Stimulated activated CD8-positive, alpha-beta memory T cell treated with anti-CD3 and anti-CD28 coated beads, Interleukin-7, amount 100 ng/mL, for 1 hour (primary cell): ENCODE measurements at places on chromosomes 1 and 21.

GRCh38 chr1:246434335-246434734, 72.7 kb downstream of the SMYD3 start:
- no peak for DNase-seq

DNA sequence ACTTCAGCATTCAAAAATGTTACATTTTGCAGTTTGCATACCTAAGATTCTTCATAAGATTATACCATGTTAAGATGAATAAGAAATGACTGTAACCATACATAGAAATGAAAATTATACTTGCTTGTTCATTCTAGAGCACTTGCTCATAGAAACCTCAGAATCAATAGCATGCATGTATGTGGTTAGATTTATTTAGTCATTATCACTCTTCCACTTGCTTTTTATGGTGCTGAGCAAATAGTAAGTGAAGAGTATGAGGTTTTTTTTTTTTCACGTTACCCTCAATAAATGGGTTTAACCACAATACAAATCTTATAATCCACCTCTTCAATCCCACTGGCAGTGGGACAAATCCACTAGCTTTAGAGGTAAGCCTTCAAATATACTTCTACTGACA, 84.7 kb downstream of the LRRC53 start:
- no peak for DNase-seq

DNA sequence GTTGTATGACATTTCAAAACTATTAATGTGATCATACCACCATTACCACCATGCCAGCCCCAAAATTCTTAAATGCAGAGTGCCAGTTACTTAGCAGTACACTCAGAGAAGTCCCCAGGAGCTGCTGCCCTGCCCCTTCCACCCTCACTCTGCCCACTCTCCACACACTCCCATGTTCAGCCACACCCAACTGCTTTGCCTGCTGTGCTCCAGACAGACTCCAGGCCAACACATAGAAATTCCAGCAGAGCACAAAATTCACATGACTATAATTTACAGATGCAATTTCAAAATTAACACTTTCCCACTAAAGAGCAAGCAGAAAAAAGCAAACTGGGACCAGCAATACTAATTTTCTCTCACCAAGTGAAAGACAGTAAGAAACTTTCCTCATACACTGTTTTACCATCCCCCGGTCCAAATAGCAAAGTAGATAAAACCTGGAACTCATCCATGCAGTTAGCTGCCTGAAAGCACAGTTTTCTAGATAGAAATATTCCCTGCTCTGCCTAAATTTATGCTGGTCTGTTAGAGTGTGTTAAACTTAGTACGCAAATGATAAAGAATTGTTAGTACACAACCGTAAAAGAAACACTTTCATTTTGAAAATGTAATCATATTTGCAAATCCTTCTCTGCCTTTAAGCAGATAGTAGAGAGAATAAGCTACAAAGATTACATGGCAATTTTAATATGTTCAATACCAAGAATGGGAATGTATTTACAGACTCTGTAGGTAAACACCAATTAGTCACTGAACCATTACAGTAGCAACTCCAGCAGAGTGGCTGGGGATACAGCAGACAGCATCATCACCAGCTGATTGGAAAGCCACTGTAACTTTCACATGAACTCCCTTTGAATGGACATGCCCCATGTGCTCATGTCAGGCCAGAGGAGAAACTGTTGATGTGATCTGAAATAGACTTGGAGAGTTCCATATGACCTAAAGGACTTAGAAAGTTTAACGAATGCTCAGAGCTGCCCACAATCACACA, 176.5 kb downstream of the VAV3 start:
- DNase-seq: no peak

DNA sequence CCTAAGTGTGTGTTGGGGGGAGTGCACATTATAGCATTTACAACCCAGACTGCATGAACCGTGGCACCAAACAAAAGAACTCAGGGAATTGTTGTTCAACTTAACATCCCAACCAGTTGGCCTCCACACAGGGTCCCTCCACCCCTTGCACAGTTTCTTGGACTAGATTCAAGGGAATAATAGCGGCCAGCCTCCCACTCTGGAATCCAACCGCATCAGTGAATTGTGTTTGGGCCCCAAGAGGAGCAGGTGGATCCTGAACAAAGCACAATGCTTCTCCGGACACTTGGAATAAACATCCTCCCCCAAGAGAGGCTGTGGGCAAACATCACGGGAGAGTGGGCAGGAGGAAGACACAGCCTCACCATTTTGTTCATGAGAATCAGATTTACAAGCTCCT, 18.2 kb downstream of the CD34 start:
- DNase-seq: no peak

DNA sequence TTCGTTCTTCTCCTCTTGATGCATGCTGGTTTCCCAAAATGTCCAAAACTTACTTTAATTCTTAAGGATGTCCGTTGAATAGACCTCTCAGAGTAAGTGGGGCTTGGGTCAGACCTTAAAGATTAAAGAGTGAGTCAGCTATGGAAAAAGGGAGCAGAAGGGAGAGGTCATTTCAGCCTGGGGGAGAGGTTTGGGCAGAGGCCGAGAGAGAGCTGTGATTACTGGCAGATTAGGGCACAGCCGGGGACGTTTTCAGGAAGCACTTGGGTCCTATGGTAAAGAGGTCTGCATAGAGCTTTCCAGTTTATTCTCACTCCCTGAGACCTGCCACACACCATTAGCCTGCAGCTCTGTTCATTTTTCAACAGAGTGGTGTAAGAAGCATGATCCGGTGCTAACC, 14.0 kb upstream of the ST3GAL3 start:
- DNase-seq: no peak

GRCh38 chr1:245459621-245460020, 304.8 kb downstream of the KIF26B start:
- no peak for DNase-seq

DNA sequence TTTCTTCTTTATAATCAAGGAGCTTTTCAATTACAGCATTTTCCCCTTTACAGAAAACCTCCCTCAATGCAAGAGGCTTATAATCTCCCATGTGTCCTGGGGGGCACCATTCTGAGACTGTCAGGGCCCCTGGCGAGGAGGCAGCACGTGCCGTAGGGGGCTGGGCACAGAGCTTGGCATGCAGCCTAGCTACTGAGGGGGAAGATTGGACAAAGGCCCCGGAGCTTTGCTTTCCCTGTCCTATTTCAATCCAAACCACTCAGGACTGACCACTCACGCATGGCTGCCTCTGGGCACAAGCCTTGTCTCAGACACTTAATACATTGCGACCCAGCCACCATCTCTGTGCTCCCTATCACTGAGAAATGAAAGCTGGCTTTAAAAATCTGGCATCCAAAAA, 2.8 kb upstream of the RAP1GAP start:
- DNase-seq: no peak

- peak; percentile 29 for DNase-seq
Measured at GRCh38 chr1:101235696-101236515, 913 bp upstream of the S1PR1 start.

GRCh38 chr1:55015123-55015522, 16.4 kb downstream of the BSND start:
- DNase-seq: no peak

DNA sequence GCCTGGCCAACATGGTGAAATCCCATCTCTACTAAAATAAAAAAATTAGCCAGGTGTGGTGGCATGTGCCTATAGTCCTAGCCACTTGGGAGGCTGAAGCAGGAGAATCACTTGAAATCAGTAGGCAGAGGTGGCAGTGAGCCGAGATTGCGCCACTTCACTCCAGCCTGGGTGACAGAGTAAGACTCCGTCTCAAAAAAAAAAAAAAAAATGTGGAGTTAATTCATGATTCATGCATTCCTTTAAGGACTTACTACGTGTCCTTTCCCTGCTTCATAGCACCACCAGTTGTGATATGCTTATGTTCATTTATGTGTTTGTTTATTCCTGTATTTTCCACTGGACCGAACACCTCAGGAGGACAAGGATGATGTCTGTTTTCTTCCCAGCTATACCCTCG, 12.7 kb upstream of the PRELP start:
- DNase-seq: no peak

DNA sequence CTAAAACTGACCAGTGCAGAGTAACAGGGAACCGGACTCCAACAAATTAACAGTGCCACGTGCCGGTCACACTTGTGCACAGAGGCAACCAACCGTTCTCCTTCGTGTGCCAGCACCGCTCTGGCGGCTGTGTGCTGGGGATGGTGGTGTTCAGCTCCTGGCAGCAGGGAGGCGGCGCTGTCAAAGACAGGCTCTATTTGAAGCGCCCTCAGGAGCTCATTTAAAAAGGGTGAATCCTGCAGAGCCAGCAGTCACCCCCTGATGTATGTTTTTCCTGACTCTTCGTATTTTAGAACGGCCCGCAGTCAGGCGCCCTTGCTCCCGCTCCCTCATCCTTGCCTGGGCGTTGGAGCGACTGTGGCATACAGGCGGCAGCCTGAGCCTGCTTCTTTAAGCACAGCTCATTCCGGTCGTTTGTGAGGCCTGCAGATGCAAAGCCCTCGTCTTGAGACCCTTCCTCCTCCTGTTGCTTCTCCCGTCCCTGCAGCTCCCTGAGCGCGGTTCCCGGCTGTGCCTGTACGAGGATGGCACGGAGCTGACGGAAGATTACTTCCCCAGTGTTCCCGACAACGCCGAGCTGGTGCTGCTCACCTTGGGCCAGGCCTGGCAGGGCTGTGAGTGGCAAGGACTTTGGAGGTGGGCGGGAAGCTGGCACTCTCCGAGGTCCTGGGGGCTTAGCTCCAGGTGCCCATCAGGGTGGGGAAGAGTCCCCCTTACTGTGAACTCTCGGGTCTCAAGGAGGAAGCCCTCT, 1.1 kb downstream of the DFFB start:
- DNase-seq: no peak

DNA sequence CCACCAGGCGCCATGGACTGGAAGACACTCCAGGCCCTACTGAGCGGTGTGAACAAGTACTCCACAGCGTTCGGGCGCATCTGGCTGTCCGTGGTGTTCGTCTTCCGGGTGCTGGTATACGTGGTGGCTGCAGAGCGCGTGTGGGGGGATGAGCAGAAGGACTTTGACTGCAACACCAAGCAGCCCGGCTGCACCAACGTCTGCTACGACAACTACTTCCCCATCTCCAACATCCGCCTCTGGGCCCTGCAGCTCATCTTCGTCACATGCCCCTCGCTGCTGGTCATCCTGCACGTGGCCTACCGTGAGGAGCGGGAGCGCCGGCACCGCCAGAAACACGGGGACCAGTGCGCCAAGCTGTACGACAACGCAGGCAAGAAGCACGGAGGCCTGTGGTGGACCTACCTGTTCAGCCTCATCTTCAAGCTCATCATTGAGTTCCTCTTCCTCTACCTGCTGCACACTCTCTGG, 3.8 kb downstream of the GJB3 start:
- DNase-seq: no peak

GRCh38 chr1:173496757-173497320, 19.7 kb downstream of the PRDX6 start:
- DNase-seq: no peak

- no peak for DNase-seq
Measured at GRCh38 chr1:66925944-66926343, 1.2 kb downstream of the MIER1 start.

DNA sequence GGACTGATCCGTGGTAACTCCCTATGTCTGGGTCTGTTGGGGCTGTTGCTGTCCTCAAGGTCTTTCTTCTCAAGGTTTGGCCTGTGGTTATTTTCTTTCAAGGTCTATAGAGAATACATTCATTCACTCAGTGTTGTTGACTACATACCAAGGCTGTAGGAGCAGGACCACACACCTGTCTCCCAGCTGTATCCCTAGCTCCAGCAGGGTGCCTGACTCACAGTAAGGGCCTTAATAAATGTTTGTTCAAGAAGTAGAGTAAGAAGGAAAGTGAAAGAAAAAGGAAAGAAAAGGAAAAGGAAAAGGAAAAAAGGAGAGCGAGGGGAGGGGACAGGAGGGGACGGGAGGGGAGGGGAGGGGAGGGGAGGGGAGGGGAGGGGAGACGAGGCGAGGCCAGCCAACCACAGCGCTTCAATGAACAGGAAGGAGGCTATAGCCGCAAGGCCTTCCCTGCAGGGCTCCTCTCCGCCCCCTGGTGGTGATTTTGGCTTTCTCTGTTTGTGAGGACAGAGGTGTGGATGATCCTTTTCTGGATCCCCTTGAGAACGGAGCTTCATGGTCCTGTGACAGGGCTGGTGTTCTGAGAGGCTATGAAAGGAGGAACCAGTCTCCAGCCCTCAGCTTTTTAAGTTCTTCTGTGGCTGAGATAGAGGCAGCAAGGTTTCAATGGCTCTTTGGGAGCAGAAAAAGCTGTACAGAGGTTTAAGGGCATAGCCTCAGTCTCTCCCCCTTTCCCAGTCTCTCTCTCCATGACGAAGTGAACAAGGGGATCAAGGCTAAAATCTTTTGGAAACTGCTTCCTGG, 30.6 kb upstream of the LCE5A start:
- DNase-seq: peak; percentile 33

DNA sequence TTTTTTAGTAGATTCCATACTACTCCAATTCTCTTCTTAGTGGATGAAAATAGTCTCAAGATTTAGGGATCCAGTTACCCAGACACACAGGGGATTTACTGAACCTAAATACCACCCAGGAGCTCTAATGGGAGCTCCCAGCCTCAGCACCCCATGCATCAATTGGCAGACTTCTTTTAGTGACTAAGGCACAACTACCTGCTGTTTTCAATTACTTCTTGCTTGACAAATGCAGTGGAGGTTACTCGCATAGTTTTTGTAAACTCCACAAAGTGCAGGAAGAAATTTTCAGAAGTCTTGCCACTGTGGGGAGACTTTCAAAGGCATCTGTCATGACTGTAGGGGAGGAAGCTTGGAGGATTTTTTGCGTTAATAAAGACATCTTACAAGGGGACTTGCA, 35.5 kb upstream of the MAP10 start:
- no peak for DNase-seq

DNA sequence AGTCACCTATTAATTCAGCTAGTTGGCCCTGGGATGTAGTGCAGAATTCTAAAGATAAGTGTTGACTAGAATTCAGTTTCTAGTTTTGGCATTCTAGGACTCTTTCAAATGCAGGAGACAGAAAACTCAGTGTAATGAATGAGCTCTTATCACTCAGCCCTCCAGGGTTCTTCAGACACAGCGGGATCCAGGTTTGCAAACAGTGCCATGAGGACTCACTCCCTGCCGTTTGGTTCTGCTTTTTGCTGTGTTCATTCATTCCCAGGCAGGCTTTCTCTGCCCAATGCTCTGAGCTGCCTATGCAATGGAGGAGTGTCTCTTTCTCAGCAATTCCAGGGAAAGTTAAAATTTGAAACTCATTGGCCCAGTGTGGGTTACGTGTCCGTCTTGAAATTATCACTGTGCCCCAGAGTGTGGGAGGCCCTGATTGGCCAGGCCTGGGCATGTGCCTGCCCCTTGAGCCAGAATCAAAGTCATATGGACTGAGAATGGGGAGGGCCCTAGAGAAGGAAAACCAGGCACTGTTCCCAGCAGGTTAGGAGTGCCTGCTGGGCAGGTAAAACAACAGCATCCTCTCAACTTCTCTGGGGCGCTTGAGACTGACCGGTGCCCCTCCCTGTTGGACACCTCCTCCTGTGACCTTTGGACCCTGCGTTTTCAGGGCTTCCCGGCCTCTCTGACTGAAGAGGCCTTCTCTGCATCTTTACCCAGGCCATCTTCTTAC, 43.4 kb downstream of the TMEM51 start:
- DNase-seq: no peak
